ENCODE measurements at places on chromosomes 5 and 9.

DNA sequence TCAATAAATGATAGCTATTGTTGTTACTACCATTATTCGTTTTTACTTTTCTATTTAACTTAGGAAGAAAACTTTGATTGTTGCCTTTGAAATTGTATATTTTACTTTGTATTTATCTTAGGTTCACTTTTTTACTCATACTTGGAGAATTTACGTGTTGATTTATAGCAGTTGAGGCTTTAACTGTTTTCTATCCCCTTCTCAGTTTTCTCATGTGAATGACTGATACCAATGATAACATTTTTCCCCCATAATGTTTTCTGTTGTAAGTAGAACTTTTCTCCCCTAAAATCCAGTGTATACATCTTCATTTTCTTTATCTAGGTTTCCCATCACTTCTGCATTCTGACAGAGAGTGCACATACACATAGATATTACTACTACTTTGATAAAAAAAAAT is 54.4 kb downstream of the FSD1L start:
- no peak for DNase-seq

DNA sequence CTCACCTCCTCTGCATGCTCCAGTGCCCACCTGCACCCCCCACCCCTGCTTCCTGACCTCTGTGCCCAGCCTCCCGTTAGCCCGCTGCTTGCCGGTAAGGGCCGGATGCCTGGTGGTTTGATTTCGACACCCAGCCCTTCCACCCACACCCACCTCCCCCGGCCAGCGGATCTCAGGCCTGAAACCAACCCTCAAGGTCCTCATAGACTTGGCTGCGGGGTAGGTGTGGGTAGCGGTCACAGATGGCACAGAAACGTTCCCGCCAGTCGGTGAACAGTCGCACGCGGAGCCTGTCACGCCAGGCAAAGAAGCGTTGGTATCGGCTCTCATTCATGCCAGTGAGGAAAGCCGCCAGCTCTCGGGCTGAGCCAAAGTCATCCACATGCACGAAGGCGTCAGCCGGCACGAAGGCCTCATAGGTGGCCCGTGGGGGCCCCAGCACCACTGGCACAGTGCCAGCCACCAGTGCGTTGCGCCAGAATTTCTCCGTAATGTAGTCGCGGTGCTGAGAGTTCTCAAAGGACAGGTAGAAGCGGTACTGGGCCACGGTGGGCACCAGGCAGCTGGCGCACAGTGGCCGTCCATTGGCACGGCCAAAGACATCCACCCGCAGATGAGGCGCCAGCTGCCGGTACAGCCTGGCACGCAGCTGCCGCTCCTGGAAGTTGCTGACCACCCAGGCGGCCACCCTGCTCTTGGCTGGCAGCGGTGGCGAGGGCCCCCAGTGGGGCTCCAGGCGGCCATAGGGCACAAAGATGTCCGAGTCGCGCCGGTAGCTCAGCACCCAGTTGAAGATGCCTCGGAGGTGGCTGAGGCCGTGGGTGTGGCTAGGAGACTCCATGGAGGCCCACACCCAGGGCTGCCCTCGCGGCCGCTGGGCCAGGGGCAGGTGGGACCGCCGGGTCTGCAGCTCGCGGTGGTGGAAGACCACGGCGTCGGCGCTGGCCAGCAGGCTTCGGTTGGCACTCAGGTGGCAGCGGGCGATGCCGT is 1.1 kb downstream of the FUT7 start:
- DNase-seq: no peak

GRCh38 chr9:13264788-13265187 is 14.7 kb downstream of the MPDZ start:
- no peak for DNase-seq

GRCh38 chr9:33468215-33468730 is 5.5 kb downstream of the NOL6 start:
- DNase-seq: no peak

- no peak for DNase-seq
Observed at GRCh38 chr5:90967851-90968250, 409.3 kb downstream of the ADGRV1 start.
